A172 (cell line): ENCODE measurements at places on chromosomes 11 and 22. TPM values are rescaled to one million over a fixed set of nuclear protein-coding genes. Genes with fewer than 3 reads are reported as not detected.

The CRYBB2 gene
- not detected in 2 replicates for total RNA-seq

The GP1BB gene
- total RNA-seq = 8.5 and 10.5 TPM in 2 replicates

The CARD18 gene
- total RNA-seq = not detected in 2 replicates

The BATF2 gene
- total RNA-seq = 0.50 and 0.59 TPM in 2 replicates

The DLAT gene
- 35.1 and 40.6 TPM in 2 replicates for total RNA-seq

The AGBL2 gene
- 1.8 and 2.8 TPM in 2 replicates for total RNA-seq

The PDGFB gene
- 9.8 and 13.4 TPM in 2 replicates for total RNA-seq

The HEPHL1 gene
- not detected in 2 replicates for total RNA-seq

The MTMR2 gene
- total RNA-seq = 18.1 and 21.8 TPM in 2 replicates

The C11orf21 gene
- total RNA-seq = 2.0 and 2.8 TPM in 2 replicates

The ANO1 gene
- total RNA-seq = 1.8 and 2.6 TPM in 2 replicates

The PHOX2A gene
- not detected in 2 replicates for total RNA-seq

The TIMP3 gene
- 9.0 and 17.6 TPM in 2 replicates for total RNA-seq

The CECR2 gene
- not detected in 2 replicates for total RNA-seq

The SLC22A9 gene
- not detected in 2 replicates for total RNA-seq

The SEPTIN3 gene
- 7.7 and 8.3 TPM in 2 replicates for total RNA-seq

The ZNRF3 gene
- total RNA-seq = 3.0 and 3.8 TPM in 2 replicates

The LMNTD2 gene
- 2.4 and 4.4 TPM in 2 replicates for total RNA-seq

The ADAMTS15 gene
- total RNA-seq = 0.67 and 1.0 TPM in 2 replicates

The SNRPD3 gene
- total RNA-seq = 152 and 187 TPM in 2 replicates

The AMPD3 gene
- 1.6 and 3.9 TPM in 2 replicates for total RNA-seq

The CWC15 gene
- total RNA-seq = 44.7 and 47.8 TPM in 2 replicates

The SLC7A4 gene
- total RNA-seq = not detected in 2 replicates

The OR56A1 gene
- not detected in 2 replicates for total RNA-seq

The ASPHD2 gene
- total RNA-seq = 4.0 and 4.5 TPM in 2 replicates

The CCDC81 gene
- total RNA-seq = 0.41 TPM in 1 of 2 replicates, not detected in the other

The OR51E2 gene
- not detected in 2 replicates for total RNA-seq

The SERPIND1 gene
- total RNA-seq = not detected in 2 replicates

The COX8A gene
- total RNA-seq = 536 and 679 TPM in 2 replicates

The EFCAB6 gene
- total RNA-seq = 0.88 and 3.1 TPM in 2 replicates

The IL10RA gene
- total RNA-seq = 0.12 TPM in 1 of 2 replicates, not detected in the other

The PRR5L gene
- total RNA-seq = 2.5 and 5.3 TPM in 2 replicates

The SDF2L1 gene
- 14.7 and 16.6 TPM in 2 replicates for total RNA-seq

The APOBEC3F gene
- total RNA-seq = 2.8 and 6.3 TPM in 2 replicates

The LDHAL6A gene
- not detected in 2 replicates for total RNA-seq

The BIRC3 gene
- total RNA-seq = 7.0 and 11.6 TPM in 2 replicates

The TRIM51 gene
- not detected in 2 replicates for total RNA-seq

The UBE2L6 gene
- 52.5 and 69.6 TPM in 2 replicates for total RNA-seq

The MOGAT2 gene
- total RNA-seq = 0.07 TPM in 1 of 2 replicates, not detected in the other

The RRP7A gene
- 40.4 and 44.6 TPM in 2 replicates for total RNA-seq

The CLMP gene
- total RNA-seq = 4.7 and 9.7 TPM in 2 replicates

The PPFIA1 gene
- total RNA-seq = 51.5 and 65.9 TPM in 2 replicates

The CTSD gene
- total RNA-seq = 875 and 888 TPM in 2 replicates

The LUZP2 gene
- not detected in 2 replicates for total RNA-seq

The TNKS1BP1 gene
- 43.8 and 50.8 TPM in 2 replicates for total RNA-seq

The DERL3 gene
- 0.79 and 1.7 TPM in 2 replicates for total RNA-seq

The NXPE4 gene
- not detected in 2 replicates for total RNA-seq

The SULT4A1 gene
- 0.50 and 0.53 TPM in 2 replicates for total RNA-seq

The ABCG4 gene
- 0.05 TPM in 1 of 2 replicates, not detected in the other for total RNA-seq

The TMEM223 gene
- 23.4 and 30.1 TPM in 2 replicates for total RNA-seq

The PHETA2 gene
- 0.07 and 0.17 TPM in 2 replicates for total RNA-seq

The SYT9 gene
- total RNA-seq = not detected in 2 replicates

The VWCE gene
- 0.05 TPM in 1 of 2 replicates, not detected in the other for total RNA-seq

The IGSF9B gene
- 0.43 and 0.57 TPM in 2 replicates for total RNA-seq
